ENCODE measurements at places on chromosomes 2 and 18.
A peak's percentile ranks its signal among the peaks of the same experiment; 100 is the strongest.

DNA sequence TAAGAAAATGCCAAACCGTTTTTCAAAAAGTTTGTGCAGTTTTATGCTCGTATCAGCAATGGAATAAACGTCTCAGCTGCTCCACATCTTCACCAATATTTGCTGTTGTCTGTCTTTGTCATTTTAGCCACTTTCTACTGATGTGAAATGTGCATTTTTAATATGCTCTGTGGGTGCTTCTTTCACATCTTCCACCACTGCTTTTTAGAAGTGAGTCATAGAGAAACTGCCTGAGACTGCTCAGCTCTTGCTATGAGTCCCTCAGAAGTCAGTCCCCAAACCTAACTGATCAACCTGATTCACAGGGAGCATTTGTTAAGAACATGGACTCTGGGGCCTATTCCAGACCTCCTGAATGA, 41.0 kb upstream of the EPC2 start:
- no peak for DNase-seq

- DNase-seq, result no peak
These were observed at the start of gene HOXD1 for GRCh38 chr2:176187899-176188773. Gene HOXD1 (plus strand): TSS chr2:176188668. CDS start chr2:176188802, 134 bp downstream.

DNA sequence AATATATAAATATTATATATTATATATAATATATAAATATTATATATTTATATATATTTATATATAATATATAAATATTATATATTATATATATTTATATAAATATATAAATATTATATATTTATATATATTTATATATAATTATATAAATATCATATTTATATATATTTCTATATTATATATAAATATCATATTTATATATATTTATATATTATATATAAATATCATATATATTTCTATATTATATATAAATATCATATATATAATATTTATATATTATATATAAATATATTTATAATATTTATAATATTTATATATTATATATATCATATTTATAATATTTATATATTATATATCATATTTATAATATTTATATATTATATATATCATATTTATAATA, 321.4 kb downstream of the CDH2 start:
- DNase-seq, result no peak

DNA sequence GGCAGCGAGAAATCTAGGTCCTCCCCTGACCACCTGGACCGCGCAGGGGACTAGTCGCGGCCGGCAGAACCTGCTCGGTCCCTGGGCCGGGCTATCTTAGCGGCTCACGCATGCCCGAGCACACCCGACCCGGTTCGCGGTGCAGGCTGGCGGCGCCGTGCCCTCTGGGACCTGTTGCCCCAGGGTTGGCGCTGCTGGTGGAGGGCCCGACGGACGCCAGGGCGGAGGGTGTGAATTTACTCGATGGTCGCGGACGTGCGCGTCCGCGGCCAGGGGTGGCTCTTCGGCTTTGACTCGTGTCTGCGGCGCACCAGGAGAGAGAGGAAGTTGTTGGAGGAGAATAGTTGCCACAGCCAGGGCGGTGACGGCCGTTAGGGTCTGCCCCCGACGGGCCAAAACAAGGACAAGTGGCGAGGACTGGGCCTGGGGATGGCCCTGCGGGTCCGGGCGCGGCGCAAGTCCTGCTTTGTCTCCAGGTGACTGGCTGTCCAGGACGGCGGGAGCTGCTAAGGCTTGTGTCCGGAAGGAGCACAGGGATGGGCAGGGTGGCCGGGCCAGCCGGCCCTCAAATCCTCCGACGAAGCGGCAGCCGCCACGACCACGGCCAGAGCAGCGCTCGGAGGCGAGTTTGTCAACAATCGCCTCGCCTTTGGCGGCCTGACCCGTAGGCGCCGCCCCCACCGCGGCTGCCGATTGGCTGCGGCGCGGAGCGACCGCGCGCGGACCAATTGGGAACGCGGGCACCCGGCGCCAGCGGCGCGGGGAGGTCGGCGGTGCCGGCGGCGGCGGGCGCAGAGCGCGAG, 1.3 kb downstream of the BCL2L11 start:
- DNase-seq, result peak; percentile 60

DNA sequence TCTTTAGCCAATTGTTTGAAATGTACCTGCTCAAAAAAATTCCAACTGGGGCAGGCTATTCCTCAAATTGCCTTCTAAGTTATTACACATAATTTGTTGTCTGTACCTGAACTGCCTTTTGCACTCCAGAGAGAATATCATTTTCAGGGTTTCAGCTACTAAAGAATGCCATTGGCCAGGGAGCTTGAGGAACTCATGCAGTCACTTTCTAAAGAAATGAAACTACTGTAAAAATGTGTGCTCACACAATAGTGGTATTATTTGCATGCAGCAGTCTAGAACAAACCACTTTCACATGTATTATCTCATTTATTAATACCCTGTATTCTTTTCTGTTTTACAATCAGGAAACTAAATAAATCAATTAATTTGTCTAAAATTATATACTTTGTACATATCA, 152.2 kb downstream of the PID1 start:
- no peak for DNase-seq
